ENCODE measurements at places on chromosomes 4 and X. TPM values are rescaled to one million over a fixed set of nuclear protein-coding genes. Genes with fewer than 3 reads are reported as not detected.

GRCh38 chr4:25377572-25378436 lies 741 bp downstream of the ANAPC4 start:
- DNase-seq, result no peak

DNA sequence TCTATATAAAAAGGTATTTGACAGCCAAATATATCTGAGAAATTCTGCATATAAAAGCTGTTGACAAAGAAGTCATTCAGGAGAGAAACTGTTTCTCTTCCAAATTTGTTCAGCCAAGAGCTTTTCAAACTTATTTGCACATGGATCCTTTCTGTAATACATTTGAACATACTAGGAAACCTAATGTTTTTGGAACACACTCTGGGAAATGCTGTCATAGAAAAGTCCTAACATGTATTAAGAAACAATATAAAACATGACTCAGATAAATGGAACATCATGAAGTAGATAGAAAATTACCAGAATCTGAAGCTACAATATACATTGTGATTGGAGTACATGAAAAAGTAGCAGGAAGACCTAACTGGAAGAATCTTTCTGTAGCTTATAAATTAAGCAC lies 781.5 kb upstream of the EPHA5 start:
- no peak for DNase-seq

GRCh38 chr4:17013382-17014006 lies 115.0 kb upstream of the LDB2 start:
- DNase-seq, result no peak

GRCh38 chr4:53498706-53499105 lies 92.6 kb downstream of the LNX1 start:
- DNase-seq, result no peak

GRCh38 chr4:77699731-77700210 lies 94.2 kb downstream of the CXCL13 start:
- peak; percentile 75 for DNase-seq

DNA sequence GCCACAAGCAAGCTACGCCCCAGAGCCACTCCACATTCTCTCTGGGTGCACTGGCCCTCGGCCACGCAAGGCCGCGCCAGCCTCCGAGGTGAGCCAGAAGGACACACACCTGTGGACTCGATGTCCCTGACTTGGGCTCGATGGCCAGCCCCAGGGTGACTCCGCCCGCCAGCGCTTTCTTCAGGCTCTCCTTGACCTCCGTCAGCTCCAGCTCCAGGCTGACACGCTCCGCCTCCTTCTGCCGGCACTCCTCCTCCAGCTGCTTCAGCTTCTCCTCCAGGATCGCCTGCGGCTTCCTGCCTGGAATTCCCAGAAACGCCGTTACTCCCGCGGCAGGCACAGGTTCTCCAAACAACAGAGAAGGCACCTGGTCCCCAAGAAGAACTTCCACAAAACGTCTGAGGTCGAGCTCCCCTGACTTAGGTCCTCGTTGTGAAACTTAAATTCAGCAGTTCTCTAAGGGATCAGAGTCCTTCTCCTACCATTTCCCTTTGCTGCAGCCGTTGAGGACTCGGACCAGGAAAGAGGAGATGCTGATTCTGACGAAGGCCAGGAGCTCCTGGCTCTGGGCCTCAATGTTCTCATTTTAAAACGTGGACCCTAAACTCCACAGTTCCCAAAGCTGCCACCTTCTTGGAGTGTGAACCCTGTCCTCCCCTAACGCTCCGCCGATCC lies 166.8 kb downstream of the AFAP1 start:
- DNase-seq, result no peak

- no peak for DNase-seq
These were observed 292.7 kb downstream of the GALNTL6 start for GRCh38 chr4:172105918-172106317.

DNA sequence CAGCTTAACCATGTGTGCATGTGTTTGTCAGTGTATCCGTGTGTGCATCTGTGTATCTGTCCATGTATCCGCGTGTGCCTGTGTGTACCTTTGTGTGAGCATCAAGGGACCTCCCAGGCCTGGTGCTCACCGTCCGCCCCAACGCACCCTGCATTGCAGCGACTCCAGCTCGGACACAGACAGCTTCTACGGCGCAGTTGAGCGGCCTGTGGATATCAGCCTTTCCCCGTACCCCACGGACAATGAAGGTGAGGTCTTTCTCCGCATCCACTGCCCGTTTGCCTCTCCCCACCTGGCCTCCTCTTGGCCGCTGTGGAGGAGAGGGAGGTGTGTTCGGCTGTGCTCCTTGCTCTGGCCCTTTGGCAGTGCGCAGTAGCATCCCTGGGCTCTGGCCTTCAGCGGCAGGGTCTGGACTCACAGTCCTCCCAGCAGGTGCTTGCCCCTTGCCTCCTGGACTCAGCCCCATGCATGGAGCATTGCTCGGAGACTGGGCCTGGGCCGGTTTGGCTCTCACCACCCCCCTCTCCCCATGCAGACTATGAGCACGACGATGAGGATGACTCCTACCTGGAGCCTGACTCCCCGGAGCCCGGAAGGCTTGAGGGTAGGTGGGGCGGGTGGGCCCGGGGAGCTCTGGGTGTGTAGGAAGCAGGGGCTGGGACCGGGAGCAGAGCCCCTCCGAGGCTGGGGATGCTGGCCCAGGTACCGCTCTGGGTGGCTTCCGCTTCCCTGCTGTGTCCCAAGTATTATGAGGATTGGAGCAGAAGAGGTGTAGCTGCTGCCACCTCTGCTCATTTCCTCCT lies 16.4 kb upstream of the ADD1 start:
- no peak for DNase-seq

DNA sequence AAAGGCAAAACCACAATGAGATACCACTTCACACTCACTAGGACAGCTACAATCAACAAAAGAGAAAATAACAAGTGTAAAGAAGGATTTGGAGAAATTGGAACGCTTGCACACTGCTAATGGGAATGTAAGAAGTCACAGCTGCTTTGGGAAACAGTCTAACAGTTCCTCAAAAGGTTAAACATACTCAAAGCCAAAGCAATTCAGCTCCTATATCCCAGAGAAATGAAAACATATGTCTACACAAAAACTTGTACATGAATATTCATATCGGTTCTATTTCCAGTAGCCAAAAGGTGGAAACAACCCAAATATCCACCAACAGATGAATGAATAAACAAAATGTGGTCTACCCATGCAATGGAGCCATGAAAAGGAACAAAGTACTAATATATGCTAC lies 64.0 kb downstream of the TEC start:
- DNase-seq, result no peak

The OTUD6A gene
- not detected for polyA plus RNA-seq

The RRH gene
- polyA plus RNA-seq, result 0.46 TPM
